ENCODE measurements at places on chromosomes 4 and X. TPM values are rescaled to one million over a fixed set of nuclear protein-coding genes. Genes with fewer than 3 reads are reported as not detected.

The FAM53A gene
- total RNA-seq: 0.86 TPM

DNA sequence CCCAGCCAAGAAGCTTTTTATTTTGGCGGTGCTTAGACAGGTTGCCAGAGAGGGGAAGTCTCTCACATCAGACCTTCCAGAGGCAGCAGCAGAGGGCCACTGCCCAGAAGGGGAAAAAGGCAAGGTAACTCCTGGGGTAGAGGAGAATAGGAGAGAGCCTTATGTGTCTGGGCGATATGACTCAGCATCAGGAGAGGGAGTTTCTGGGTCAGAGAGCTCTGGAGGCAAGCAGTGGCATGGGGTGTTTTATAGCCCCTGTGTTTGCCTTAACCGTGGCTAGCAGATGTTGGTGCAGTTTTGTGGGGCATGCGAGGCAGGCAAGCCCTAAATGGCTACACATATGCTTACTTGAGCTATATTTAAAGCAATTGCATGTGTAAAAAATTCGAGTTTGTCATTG, 8.3 kb upstream of the ZXDB start:
- no peak for DNase-seq

GRCh38 chrX:30874851-30875250, 14.2 kb downstream of the TAB3 start:
- no peak for DNase-seq

The PPEF2 gene
- total RNA-seq: not detected

The NOX1 gene
- under 0.01 TPM for total RNA-seq
